ENCODE measurements at places on chromosomes 11 and 22.

DNA sequence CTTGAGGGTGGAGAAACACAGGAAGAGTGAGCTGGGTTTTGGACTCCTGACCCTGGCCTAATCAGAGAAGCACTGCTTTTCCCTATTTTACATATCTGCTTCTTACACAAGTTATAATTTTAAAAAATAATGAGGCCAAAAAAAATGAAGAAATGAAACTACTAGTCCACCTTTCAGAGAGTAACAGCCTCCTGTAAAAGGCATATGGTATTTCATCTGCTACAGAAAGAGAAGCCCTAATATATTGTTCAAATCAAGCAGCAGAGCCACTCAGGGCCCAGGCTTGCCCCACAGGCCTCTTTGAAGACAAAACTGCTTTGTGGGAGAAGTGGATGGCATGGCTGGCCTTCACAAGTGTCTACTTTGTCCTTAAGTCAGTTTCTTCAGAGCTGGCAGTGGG, 10.0 kb downstream of the DIXDC1 start:
- no peak for DNase-seq

- DNase-seq = no peak
These were observed 20.1 kb upstream of the MCHR1 start for GRCh38 chr22:40659166-40659565.

DNA sequence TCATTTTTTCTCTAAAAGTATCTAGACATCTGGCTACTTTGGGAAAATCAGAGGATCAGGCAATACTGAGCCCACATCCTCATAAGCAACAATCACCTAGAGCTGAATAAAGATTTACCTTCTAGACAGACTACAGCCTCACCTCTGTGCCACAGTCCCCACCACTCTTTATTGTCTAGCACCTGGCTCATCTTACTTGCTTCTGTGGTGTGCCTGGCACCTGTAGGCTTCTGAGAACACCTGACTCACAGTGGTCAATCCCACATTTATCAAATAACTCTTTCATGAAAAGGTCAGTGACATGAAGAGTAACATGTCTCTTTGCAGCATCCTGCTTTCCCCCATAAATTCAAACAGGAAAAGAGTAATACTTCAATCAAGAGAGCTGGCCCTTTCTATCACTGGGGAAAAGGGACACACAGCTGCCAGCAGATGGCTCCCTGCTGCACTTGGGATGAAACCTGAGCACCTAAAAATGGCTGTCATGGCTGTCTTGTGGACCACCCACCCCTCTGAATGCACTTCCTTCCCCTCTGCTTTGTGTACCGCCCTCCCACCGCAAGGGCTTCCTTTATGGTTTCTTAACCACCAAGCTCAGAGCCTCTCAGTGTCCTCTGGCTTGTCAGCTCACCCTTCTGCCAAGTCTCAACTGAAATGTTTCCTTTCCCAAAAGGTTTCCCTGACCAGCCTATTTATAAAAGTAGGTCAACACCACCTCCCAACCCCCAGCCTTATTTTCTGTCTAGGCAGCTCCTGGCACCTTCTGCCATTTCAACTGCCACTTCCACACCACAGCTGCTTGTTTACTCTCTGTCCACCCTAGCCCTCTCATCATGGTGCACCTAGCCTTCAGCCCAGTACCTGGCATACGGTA, 9.3 kb downstream of the TFIP11 start:
- no peak for DNase-seq

GRCh38 chr11:102589047-102589459, 36.1 kb downstream of the MMP20 start:
- DNase-seq = peak; percentile 15

DNA sequence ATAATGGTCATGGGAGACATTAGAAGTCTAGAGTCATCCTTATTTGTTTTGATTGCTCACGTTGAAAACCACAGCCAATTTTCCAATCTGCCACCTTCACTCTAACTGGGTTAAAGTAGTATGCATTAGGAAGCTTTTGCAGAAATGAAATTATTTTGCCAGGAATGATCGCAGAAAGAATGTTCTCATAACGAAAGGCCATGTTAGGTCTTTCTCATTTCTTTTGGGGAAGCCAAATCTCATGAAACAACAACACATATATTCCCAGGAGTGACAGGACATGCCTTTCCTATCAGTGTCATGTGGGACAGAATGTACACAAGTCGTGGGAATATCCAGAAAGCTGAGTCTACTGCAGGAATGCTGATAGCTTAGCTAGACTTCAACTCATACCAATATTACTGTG, 386.3 kb downstream of the AASDHPPT start:
- DNase-seq = no peak

DNA sequence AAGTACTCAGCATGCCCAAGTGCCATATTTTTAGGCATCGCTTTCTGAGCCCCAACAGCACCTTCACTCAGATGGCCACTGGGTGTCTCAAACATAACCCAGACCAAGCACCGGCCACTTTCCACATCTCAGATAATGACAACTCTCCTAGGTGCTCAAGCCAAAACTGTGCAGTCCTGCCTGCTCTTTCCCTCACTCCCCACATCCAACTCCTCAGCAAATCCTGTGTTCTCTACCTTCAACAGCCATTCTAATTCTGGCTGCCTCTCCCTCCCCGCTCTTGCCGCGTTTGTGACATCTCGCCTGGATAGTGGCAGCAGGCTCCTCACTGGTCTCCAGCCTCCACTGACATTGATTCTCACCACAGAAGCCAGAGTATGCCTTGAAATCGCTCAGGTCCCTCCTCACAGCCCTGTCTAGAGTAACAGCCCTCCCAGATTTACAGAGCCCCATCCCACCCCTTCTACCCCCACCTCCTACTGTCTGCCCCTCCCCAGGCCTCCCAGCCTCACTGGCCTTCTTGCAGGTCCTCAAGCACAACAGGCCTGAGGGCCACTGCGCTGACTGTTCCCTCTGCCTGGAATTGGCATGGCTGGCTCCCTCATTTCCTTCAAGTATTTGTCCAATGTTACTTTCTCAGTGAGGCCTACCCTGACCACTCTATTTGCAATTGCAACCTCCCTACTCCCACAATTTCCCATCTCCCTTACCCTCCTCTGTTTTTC, 1.3 kb upstream of the PHETA2 start:
- DNase-seq = no peak

DNA sequence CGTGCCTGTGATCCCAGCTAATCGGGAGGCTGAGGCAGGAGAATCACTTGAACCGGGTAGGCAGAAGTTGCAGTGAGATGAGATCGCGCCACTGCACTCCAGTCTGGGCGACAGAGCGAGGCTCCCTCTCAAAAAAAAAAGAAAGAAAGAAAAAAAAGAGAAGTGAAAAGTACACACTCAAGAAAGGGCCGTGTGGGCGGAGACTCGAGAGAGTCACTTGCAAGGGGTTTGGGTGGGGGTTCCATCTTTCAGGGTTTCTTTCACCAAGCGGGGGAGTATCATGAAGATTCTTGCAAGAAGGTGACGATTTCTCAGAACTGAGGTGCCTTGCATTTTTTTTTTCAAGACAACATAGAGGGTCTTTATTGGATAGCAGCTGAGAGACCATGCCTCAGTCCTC, 4.0 kb upstream of the IFITM5 start:
- DNase-seq = no peak

GRCh38 chr11:31240340-31240904, 129.1 kb downstream of the DCDC1 start:
- DNase-seq = peak; percentile 1

DNA sequence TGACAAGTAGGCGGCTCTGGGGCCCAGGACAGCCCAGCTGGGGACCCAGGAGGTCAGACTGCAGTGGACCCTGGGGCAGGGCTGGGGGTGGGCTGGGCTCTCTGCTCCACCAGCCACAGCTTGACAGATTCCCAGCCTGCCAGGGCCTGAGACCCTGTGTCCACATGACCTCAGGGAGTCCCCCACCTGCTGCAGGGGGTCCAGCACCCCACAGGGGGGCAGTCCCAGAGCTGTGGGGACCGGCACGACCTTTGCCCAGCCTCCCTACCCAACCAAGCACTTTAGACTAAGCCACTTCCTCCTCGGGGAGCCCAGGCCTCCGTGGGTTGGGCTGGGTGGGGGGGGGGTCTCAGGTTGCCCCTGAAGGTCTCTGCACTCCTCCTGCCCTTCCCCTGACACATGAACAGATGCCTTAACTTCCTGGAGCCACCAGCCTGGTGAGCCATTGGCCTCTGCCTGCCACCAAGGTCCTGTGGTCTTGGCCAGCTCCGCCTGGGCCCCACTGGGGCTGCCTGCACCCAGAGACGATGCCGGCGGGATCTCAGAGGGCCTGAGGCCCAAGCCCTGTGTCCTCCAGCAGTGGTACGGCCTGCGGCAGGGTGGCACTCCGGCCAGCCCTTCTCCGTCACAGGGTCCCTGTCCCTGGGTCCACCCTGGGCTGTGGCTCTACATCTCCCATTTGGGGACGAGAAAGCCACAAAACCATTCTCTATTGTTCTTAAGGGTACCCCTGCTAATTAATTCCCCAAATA, 3.4 kb downstream of the CCDC188 start:
- DNase-seq = no peak

GRCh38 chr11:33716243-33716642, 15.6 kb upstream of the C11orf91 start:
- DNase-seq = no peak

DNA sequence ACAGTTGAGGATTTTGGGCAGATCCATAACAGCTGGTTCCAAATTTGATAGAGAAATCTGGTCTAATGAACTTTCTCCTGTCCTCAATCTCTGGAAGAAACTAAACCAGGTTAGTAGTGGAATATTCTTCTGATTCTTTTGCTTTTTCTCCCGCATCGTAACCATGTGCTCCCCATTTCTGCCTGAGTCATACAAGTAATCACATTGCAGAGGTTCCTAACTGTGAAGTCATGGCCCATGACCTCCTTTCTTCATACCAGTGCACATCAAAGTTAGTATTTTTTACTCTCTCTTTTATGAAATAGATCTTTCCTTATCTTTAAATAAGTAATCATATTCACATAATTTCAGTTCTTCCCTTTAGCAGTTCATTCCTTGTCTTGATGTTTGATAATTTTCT, 249.0 kb downstream of the DYNC2H1 start:
- no peak for DNase-seq

DNA sequence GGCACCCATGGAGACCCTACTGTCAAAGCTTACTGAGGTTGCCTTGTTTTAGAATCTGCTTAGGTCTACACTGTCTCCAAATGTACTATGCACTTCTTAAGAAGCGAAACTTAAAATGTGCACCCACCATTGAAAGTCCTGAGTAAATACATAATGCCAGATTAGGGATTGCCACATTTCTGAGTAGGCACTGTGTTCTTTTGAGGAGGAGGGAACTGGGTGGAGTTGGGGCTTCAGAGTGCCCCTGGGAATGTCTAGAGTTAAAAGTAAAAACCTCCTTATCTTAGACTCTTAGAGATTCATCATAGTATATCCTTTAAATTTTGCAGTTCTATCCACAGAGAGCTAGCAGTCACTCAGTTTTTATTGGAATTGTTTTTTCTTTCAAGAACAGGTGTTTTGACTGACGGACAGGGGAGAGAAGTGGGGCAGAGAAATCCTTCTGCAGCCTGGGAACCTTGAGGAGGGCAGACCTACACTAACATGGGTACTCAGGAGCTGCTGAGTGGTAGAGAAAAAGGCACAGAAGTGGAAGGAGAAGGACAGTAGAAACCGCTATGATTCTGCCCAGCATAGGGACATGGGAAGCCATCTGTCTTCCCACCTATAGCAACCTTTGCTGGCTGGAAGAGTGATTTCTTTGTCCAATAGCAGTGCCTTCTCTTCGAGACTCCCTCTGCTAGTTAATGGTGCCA, 33.4 kb upstream of the MICAL2 start:
- no peak for DNase-seq

GRCh38 chr11:3222941-3223915, 4.6 kb upstream of the MRGPRG start:
- DNase-seq = no peak

GRCh38 chr11:68661697-68662603, 22.4 kb upstream of the GAL start:
- no peak for DNase-seq

GRCh38 chr11:124717786-124718651, 21.7 kb upstream of the NRGN start:
- DNase-seq = no peak

- no peak for DNase-seq
These were observed 32.8 kb upstream of the CTSD start for GRCh38 chr11:1796413-1797011.

- DNase-seq = no peak
These were observed 37.1 kb upstream of the CHST1 start for GRCh38 chr11:45702511-45702910.

GRCh38 chr11:23543651-23544222, 683.5 kb upstream of the CCDC179 start:
- no peak for DNase-seq

GRCh38 chr11:44563711-44564110, 1.8 kb upstream of the CD82 start:
- no peak for DNase-seq

- no peak for DNase-seq
These were observed 47.8 kb upstream of the CLDN5 start for GRCh38 chr22:19571995-19572394.

DNA sequence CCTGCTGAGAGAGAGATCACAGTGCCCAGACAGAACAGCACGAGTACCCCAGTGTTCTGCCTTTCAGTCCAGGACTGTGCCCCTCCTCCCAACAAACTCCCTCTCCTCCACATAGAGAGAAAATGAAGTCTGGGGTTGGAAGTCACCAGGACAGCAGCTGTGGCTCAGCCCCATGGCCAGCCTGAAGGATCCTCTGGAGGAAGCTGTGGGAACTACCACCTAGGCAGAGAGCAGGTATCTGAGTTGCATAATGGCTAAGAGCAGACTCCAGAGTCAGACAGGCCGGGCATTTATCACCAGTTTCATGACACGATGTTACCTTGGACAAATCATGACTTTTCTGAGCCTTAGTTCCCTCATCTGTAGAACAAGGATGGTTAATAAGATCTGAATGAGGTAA, 61.2 kb upstream of the RRAS2 start:
- no peak for DNase-seq

DNA sequence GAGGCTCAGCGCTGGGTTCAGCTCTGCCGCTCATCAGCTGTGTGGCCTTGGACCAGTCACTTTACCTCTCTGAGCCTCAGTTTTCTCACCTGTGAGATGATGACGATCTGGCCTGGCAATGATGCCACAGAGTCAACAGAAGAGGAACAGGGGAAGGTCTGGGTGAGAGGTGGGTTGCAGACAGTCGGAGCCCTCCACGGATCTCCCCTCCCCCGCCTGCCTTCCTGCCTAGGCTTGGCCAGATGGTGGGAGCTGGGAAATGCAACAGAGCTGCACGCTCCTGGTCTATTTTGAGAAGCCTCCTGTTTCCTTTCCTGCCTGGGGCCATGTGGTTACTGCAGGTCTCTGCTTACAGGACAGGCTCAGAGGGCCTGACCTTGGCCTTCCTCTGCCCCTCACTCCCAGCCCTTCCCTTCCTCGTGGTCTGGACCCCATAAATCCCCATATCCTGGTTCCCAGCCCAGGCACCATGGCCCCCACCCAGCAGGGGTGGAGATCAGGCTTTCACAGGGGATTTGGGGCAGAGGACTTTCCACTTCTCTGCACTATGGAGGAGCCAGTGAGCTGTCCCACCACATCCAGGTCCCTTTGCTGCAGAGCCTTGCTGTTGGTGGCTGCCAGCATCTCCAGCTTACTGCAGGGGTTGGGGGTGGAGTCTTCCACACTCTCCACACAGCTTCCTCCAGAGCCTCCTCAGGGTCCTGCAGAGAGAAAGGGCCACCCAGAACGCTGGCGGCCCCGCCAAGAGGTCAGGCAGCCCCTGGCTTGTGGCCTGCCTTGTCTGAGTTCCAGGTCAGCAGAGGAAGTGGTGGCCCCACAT, 46.9 kb downstream of the C11orf96 start:
- DNase-seq = no peak
